Left hindlimb (tissue), 1 donor: ENCODE measurements at places on chromosomes 11 and 22.

- DNase-seq: no peak
Observed at GRCh38 chr11:76568139-76568538, 102.4 kb downstream of the LRRC32 start.

DNA sequence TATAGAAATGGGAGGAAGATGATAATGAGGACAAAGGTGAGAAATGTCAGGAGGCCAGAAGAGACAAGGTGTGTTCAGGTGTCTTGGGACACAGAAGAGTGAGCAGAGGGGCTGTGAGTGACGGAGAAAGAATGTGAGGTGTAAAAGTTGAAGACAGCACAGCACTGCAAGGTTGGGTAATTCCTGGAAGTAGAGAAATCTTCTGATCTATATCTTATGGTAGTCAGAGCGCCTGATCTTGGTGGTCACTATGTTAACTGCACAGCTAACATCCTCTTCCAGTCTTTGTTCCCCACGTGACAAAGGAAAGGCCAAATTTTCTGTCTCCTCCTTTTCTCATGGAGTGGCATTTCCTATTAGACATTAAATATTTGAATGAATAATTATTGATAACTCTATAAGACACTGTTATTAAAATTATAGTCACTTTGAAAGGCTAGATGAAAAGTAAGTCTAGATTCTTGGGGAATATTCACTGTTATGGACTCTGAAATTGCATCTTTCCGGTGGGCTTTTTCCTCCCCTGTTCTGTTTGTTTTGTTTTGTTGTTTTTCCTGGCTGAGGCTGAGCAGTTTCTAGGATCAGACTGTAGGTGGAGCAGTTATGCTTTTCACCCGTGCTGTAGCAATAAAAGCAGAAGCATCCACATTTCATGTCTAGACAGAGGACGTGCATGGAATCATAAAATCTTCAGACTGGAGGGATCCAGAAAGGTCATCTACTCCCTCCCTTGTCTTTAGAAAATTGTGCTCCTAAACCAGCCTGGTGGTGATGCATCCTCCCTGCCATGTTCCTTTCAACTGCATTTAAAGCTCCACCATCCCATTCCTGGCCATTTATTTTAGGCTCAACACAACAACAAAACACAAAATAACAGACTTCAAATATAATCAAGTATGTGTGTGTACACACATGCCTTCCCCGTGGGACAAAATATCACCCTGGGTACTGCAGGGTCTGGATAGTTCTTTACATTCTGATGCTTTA lies 26.6 kb downstream of the SC5D start:
- DNase-seq: no peak

- DNase-seq: no peak
Observed at GRCh38 chr22:33440756-33441155, 382.6 kb upstream of the SYN3 start.

DNA sequence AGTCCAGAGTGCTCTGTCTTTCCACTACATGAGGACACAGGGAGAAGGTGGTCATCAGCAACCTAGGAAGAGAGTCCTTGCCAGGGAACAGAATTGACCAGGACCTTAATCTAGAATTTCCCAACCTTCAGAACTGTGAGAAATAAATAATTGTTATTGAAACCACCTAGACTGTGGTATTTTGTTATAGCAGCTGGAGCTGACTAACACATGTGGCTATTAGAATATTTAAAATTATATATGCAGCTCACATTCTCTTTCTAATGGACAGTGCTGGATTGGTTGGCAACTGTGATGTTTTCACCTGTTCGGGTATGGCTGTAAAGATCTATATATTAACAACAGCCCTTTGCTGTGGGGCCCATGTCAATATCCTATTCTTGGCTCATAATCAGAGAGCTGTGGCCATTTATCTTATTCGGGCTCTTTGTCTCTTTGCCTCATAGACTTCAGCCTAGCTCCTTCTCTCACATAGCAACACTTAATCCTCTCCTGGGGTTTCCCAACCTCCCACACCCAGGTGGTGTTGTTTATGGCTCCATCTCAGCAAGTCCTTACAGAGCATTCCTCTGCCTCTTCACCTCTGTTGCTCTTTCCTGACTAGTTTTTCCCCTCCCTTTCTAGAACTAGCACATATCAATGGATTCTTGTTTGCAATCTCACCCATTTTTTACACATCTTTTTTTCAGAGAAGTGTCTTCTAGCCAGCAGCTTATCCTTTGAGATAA lies 46.4 kb upstream of the AMOTL1 start:
- DNase-seq: no peak

- DNase-seq: no peak
Observed at GRCh38 chr11:110082899-110083298, 10.3 kb upstream of the ZC3H12C start.

DNA sequence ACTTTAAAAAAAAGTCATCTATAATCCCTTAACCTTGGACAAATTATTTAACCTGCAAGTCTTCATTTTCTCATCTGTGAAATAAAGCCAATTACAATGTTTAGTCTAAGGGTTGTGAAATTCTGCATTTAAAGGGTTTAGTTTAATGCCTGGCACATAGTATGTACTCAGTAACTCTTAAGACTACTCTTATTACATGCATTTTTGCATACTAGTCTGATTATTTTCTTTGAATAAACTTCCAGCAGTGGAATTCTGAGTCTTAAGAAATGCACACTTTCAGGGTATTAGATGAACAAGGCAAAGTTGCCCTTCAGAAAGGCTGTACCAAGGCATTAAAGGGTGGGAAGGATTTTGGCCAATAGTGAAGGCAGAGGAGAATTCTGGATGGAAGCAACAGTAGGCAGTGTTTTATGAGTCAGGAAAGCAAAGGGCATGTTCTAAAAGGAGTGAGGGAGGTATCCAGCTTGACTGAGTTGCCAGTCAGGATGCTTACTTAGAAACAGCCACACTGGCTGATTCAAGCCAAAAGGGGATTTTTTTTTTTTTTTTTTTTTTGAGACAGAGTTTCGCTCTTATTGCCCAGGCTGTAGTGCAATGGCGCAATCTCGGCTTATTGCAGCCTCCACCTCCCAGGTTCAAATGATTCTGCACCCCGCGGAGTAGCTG lies 50.5 kb downstream of the SWAP70 start:
- DNase-seq: no peak

DNA sequence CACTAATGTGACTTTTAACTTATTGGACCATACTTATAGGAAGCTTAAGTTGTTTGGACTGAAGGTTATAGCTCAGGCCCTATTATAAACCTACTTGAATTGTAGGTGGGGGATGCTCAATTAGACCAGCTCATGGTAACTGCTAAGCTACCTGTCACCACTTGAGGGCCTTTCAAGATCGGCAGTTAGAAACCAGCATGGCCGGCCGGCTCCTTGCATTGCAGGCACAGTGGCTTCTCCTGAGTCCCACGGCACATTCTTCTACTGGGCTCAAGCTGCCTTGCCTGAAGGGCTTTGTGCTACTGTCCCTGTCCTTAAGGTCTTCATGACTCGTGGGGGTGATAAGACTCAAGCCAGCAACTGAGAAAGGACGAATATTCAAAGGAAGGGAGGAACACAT lies 70.8 kb downstream of the TBC1D22A start:
- DNase-seq: no peak

GRCh38 chr22:38733329-38733723 lies 22.5 kb downstream of the SUN2 start:
- DNase-seq: no peak

GRCh38 chr22:23008896-23009295 lies 61.4 kb upstream of the GNAZ start:
- DNase-seq: no peak

DNA sequence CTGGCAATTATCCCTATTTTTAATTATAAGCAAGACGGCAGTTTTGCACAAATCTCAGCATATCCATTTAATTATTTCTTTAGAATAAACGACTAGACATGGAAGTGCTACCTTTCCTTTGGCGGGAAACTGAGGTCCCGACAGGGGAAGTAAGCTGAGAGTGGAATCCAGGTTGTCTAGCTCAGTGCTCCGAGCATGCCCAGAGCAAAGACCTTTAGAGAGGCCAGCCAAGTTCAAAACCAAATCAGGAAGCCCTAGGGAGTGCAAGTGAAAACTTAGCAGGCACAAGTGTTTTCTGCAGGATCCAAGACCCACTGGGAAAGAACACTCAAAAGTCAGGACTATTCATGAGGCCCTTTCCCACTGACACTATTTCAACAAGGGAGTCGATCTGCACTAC lies 22.7 kb upstream of the SCN2B start:
- DNase-seq: no peak

DNA sequence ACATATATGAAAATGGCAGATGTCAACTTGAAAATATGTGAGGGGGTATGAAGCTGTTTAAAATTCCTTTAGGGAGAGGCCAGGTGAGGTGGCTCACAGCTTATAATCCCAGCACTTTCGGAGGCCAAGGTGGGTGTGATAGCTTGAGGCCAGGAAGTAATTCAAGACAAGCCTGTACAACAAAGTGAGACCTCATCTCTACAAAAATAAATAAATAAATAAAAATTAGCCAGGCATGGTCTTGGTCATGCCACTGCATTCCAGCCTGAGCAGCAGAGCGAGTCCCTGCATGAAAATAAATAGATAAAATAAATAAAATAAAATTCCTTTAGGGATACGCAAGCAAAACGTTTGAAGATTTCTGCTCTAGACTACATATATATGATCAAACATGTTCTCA lies 38.1 kb upstream of the FAM181B start:
- no peak for DNase-seq

DNA sequence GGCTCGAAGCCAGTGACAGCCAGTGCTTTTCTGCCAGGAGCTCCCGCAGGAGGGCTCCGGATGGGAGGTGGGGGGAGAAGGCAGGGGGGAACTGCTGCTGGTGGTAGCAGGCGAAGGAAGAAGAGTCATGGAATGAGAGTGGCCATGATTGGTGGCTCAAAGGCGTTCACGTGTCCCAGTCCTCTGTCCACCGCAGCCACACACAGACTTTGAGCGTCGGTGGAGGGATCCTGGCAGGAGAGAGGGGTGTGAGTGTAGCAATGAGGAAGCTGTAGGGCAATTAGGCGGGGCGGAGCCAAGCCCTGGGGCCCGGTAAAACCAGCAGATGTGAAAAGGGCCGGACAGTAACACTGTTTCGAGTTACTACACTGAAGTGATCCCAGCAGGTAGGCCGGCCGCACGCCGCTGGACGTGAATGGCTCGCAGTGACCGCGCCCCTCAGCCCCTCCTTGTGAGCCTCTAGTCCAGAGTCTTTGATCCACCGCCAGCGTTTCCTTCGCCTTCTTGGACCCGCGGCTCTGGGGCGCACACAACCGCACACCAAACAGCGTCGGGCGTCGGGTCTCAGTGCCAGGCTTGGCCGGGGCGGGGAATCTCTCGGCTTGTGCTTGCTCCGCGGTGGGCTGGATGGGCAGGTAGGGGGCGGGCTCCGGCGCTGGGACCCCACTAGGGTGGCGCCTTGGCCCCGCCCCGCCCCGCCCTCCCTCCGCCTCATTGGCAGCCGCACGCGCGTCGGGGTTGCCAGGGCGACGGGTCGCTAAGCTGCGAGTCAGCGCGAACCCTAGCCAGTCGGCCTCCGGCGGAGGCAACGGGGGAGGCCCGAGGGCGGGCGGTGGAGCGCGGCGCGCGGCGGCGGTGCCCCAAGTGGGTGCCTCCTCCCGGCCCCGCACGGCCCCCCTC lies at the start of gene LRRC10B:
Gene LRRC10B (plus strand): TSS at position 788 of the 900 bp plus-strand sequence. CDS start 250 bp downstream, outside the sequence.
- no peak for DNase-seq

GRCh38 chr11:124884869-124885479 lies 12.7 kb downstream of the ROBO4 start:
- no peak for DNase-seq

GRCh38 chr11:107704451-107704850 lies 7.4 kb downstream of the SLN start:
- no peak for DNase-seq

DNA sequence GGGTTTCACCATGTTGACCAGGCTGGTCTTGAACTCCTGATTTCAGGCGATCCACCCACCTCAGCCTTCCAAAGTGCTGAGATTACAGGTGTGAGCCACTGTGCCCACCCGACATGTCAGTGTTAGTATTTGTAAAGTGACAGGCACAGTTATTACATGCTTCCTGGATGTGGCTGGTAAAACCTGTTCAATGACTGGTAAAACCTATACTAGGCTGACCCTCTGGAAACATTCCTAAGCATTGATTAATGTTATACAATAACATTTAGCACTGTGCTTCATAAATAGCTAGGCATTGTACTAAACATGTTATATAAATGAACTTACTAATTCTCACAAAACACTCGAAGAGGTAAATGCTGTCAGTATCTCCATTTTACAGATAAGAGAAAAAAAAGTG lies 20.9 kb upstream of the JHY start:
- no peak for DNase-seq

GRCh38 chr22:20459152-20459542 lies 21.5 kb upstream of the SCARF2 start:
- DNase-seq: no peak

DNA sequence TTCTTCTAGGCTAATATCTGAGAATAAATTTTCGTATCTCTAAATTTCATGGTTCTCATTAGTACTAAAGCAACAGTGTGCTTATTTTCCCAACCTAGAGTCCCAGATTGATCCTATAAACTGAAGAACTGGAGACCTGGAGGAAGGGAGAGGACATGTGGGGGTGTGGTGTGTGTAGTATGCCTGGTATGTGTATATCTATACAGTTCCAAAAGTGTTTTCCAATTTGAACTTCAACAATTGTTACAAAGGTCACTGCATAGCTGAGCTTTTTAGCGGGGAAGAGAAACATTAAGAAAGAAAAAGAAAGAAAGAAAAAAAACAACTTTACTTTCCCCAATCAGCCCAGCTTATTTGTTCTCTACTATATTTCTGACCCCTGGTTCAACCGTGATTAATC lies 152.1 kb downstream of the SOX6 start:
- no peak for DNase-seq

GRCh38 chr11:43360361-43361032 lies 1.8 kb downstream of the TTC17 start:
- DNase-seq: no peak

- no peak for DNase-seq
Observed at GRCh38 chr11:96318399-96318798, 24.6 kb downstream of the MAML2 start.

DNA sequence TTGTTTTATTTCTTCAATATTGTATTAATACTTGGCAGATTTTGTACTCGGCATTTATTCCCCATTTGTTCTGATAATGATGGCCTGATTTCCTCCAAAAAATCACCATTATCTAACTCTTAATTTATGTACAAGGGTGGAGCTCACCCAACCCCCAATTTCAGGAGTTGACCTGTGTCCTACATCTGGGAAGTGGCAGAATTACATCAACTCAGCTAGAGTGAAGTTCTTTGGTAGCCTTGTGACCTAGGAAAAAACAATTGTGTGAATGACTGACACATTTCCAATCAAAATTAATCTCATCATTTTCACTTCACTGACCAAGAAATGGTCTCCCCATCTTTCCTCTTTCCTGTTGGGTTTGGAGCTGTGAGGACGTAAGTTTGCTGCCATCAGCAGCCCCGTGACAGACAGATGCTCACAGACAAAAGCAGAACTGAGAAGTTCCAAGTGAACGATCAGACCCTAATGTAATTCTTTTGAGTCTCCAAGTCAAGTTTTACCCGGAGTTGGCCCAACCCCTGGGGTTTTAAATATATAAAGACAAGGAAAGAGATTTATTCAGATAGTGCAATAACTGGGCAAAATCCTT lies 16.6 kb upstream of the MS4A6E start:
- no peak for DNase-seq
